Stimulated activated CD8-positive, alpha-beta memory T cell treated with anti-CD3 and anti-CD28 coated beads, Interleukin-4, amount 100 ng/mL, for 1 hour (primary cell): ENCODE measurements at places on chromosomes 5 and 9.

GRCh38 chr9:27634879-27635278, 61.6 kb upstream of the C9orf72 start:
- DNase-seq: no peak

GRCh38 chr5:174189654-174190541, 144.4 kb downstream of the NSG2 start:
- DNase-seq: no peak

DNA sequence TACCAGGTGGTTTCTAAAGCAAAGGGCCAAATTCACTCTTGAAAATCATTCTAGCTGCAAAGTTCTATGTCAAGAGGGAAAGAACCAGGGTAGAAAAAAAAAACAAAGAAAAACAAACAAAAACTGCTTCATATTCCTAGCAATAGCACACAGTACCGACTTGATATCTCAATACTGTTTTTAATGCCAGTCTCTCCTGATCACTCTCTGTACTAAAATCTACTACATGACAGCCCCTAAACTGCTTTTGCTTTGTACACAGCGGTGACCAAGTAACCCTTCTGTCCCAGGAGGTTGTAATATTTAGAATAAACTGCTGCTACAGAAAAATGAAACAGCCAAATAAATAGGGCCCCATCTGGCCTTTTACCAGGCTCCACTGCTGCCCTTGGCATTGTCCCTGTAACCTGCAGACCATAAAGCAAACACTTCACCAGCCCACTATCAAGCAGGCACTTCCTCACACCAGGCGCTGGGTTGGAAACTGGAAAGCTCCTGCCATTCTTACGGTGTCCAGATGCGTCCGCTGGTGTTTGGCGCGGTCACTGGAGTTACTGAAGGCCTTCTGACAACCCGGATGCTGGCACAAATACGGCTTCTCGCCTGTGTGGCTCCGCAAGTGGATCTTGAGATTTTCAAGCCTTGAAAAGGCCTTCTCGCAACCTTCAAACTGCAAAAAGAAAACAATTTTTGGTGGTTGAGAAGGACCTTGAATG, 363.2 kb downstream of the GLIS3 start:
- no peak for DNase-seq

DNA sequence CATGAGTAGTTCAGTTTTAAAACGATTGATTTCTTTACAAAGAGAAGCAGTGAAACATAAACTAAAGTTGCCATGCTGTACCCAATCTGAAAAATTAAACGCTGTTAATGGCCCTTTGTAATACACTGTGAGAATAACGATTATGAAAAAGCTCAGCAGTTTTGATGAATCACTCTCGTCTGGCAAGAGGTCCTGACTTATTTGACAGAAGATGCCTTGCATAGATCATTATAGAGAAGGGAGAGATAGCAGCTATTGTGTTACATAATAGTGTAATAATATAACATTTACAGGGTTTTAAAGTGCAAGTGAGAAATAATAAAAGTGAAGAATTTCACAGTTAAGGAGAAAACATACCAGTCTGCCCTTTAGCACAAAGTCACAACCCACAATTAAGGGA, 361.5 kb upstream of the CDH10 start:
- DNase-seq: no peak

- no peak for DNase-seq
Measured at GRCh38 chr5:127040796-127041520, 10.6 kb upstream of the MARCHF3 start.
